Activated CD8-positive, alpha-beta T cell treated with anti-CD3 and anti-CD28 coated beads, Interleukin-2, amount 10 ng/mL, durations not matched to agents 7 days and 5 days (primary cell): ENCODE measurements at places on chromosomes 5 and 9. TPM values are rescaled to one million over a fixed set of nuclear protein-coding genes. Genes with fewer than 3 reads are reported as not detected.

- peaks cover 47% of the 10 kb centered on the region for H3K4me1 ChIP-seq
- no peaks in the 10 kb centered on the region for H3K27me3 ChIP-seq
- peak overlapping the region; percentile 96 for H3K4me3 ChIP-seq
- DNase-seq: peak; percentile 29
Measured at GRCh38 chr9:3526997-3527940, 1.5 kb upstream of the RFX3 start.

DNA sequence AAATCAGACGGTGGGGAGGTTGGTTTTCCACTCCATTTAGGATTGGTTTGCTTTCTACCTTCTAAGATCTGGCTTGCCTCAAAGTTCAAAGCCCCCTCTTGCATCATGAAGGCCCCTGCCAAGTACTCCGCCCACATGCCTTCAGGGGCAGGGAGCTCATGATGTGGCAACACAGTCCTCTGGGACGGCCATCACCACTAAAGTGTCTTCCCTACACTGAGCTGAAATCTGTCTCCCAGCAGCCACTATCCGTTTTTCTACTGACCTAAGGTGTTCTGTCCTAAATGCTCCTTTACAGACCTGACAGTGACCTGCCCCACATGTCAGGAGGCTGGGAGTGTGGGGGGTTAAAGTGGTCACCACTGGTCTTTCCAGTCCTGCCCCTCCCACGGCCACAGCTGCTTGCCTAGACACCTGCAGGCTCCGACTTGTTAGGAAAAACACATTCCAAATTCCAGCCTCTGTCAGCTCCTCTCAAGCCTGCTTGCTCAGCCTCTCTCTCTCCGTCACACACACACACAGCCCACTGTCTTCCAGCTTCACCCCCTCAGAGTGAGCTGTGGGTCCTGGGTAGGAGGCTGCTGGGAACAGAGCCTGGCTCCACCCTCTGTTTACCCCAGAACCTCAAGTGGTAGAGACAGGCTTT, 44.9 kb downstream of the SHB start:
- no peak overlapping the region for H3K27ac ChIP-seq
- no peak overlapping the region for H3K4me3 ChIP-seq
- no peaks in the 10 kb centered on the region for H3K27me3 ChIP-seq

DNA sequence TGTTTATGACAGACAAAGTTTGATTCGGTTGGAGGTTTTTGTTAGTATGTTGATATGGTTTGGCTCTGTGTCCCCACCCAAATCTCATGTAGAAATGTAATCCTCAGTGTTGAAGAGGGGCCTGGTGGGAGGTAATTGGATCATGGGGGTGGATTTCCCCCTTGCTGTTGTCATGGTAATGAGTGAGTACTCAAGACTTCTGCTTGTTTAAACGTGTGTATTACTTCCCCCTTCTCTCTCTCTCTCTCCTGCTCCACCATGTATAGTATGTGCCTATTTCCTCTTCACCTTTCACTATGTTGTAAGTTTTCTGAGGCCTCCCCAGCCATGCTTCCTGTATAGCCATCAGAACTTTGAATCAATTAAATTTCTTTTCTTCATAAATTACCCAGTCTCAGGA, 415.1 kb downstream of the HCN1 start:
- no peaks in the 10 kb centered on the region for H3K27me3 ChIP-seq
- no peak overlapping the region for H3K4me3 ChIP-seq
- H3K4me1 ChIP-seq: no peaks in the 10 kb centered on the region
- H3K27ac ChIP-seq: no peak overlapping the region

Gene SPOCK1
- not detected for total RNA-seq

DNA sequence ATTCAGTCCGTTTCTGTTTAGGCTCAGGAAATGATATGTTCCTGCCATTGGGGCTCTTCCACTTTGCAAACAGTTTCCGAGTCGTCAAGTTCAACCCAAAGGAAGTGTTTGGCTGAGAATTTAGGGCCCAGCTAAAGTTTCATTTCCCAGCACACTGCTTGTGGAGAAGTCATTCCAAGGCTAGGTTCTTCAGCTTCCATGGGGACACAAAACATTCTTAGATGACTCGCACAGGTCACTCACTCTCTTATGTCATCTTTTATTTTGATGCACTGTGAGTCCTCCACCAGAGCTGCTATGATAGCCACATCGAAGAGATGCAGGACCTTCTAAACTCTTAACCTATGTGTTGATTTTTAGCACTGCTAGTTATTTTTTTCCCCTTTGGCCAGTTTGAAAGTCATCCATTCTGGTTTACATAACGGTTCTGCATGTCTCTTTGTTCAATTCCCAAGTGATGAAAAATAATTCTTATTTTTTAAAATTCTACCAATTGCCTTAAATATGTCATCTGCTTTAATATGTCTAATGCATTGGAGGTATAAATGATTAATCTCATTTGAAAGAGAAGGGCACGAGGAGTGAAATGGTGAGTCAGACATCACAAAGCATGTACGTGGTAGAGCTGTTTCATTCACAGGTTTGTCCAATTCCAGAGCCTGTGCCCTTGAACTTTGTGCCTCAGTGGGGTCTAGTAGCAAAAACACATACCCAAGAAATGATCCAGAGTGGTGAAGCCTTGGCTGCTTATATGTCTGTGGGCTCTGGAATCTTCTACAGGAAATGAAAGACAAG, 84.3 kb downstream of the ZNF462 start:
- H3K27me3 ChIP-seq: no peaks in the 10 kb centered on the region
- no peak overlapping the region for H3K27ac ChIP-seq
- DNase-seq: no peak
- H3K4me1 ChIP-seq: no peaks in the 10 kb centered on the region
